ENCODE measurements at places on chromosomes 7 and 10.

- DNase-seq, result no peak
Measured at GRCh38 chr7:11026452-11027359, 53.0 kb downstream of the PHF14 start.

- no peak for DNase-seq
Measured at GRCh38 chr10:128462844-128463243, 336.6 kb upstream of the MKI67 start.

- DNase-seq, result no peak
Measured at GRCh38 chr10:58152673-58153263, 114.9 kb downstream of the IPMK start.

DNA sequence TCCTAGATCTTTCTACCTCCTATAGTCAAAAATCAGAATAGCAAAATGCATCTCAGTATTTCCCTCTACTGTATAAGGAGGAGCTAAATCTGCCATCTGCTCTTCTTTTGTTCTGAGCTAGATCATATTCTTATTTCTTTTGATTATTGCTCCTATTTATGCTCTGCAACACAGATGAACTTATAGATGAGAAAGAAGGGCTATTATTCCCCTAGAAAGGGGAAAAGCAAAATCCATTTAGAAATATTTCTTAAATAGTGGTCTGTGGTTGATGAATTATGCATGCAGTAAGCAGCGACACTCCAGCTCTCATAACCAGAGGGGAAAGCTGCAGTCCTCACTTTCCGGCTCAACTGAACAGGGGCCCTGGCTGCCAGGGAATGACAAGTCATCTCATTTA is 207.3 kb upstream of the SORCS1 start:
- no peak for DNase-seq

GRCh38 chr10:86958901-86959736 is 720 bp downstream of the SNCG start:
- DNase-seq, result no peak

GRCh38 chr10:73931767-73932619 is 21.1 kb downstream of the PLAU start:
- DNase-seq, result no peak

DNA sequence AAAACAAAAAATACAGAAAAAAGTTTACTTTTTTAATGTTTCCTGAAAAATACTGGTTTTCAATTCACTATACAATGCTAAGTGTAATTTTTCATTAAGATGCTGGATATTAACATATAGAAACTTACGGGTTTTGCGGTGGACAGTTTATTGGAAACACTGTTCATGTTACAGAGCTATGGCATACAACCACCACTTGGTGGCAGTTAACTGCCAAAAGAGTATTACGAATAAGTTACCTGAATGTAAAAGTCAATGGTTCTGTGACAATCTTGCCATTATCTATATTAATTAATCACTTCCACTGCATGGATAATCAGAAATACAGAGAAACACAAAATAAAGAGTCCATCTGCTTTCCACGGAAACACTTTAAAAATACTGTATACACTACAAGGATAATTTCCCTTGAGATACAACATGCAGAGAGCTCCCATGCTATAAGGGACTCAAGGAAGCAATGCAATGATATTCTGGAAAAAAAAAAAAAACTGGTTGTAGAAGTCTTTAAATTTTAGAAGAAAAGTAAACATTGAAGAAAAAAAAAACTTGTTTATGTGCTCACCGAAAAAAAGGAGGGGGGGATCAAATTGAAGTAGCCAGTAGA is 97.0 kb downstream of the TPK1 start:
- no peak for DNase-seq

DNA sequence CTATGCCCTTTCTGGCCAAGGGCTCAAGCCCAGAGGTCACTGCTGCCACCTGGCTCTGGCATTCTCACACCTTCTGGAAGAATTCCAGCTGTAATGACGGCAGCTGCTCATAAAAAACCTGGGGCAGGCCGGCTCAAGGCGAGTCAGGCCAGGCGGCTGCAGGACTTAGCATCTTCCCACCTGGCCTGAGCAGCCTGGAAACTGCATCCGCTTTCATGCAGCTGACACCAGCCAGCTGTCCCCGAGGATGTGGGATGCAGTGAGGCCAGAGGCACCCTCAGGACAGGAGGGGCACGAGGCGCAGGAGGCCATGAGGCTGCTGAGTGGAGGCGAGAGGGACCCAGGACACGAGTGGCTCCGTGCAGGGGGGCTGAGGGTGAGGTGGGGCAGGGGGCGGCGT is 47.5 kb upstream of the ADGRA1 start:
- no peak for DNase-seq

DNA sequence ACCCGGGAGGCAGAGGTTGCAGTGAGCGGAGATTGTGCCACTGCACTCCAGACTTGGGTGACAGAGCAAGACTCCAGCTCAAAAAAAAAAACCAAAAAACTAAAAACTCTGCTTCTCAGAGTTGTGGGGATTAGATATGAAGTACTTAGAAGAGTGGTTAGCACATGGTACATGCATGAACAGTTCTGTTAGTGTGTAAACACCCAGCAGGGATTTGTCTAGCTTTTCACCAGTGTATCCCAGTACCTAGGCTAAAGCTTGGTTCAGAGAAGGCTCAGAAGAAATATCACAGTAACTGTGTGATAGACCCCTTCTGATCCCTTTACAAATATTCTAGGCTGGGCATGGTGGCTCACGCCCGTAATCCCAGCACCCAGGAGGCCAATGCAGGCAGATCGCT is 9.5 kb downstream of the PPIA start:
- DNase-seq, result no peak

DNA sequence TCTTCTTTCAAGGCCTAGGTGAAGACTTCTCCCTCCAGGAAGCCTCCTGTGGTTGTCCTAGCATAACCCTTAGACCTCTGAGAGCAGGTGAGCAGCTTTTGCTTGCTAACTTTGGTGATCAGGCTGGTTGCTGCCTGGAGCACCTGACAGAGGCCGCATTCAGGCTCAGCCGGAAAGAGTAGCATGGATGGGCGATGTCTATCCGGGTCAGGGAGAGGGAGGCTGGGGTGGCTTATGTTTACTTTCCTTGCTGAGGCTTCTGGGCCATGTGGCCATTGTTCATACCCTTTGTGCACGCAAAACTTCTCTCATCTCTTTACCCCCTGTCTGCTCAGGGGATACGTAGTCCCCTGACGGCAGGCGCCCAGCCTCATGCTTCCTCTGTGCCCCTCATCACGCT is 27.4 kb upstream of the PCBD1 start:
- no peak for DNase-seq

GRCh38 chr7:87213811-87214210 is 5.7 kb downstream of the TMEM243 start:
- no peak for DNase-seq

- DNase-seq, result no peak
Measured at GRCh38 chr10:51658000-51658399, 41.4 kb downstream of the CSTF2T start.

GRCh38 chr7:102981451-102981850 is 68.7 kb downstream of the LRRC17 start:
- no peak for DNase-seq

DNA sequence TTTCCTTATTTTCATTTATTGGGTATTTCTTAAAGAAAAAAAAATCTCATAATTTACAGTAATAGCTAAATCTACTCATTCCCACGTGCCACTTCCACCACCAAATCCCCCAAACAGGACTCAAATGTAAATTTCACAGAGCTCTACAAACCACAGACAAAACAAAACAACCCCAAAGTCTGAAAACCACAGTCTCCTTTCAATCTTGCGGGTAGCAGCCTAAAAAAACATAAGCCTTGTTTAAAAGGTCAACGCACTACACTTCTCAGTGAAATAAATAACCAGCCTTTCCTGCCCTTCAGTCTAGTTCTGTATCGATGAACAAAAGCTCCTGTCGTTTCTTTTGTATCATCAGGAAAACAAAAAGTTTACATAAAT is 121.8 kb upstream of the AFAP1L2 start:
- DNase-seq, result no peak

- no peak for DNase-seq
Measured at GRCh38 chr10:94178475-94179253, 184.1 kb downstream of the NOC3L start.

GRCh38 chr10:6059506-6059905 is 2.7 kb downstream of the IL2RA start:
- no peak for DNase-seq

DNA sequence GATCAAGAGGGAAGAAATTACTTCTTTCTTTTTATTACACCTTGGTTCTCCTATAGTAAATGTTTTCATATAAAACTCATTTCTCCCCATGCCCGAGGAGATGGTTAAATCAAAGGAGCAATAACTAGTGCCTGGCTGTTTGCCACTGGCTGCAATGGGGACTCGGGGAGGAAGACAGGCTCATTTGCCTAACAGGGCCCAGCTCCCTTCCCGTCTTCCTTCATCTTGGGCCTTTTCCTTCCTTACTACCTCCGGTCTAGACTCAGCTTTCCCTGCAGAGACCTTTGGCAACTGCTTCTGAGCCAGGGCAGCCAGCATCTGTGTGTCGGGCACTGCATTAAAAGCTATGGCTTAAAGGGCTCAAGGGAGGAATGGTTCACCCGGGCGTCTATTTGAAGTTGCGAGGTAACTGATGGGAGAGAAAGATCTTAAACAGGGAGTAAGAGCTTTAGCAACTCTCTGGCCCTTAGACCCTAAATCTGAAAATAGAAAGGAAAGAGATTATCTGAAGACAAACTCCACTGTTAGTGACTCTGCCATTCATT is 63.5 kb downstream of the CALD1 start:
- DNase-seq, result no peak

DNA sequence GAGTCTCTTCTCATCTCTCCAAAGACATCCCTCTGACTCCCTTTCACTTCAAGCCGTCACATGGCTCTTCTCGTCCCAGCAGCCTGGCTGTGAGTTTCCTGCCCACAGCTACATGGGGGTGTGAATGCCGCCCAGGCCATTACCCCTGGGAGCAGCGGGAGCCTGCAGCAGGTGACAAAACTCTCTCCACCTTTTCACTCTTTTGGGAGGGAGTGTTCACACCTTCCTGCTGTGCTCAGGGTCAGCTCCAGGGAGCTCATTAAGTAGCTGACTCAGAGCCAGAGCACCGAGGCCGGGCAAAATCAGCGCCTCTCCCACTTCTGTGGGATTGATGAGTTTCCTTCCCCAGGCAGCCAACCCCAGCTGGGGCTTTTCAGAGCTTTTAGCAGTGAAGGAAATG is 271.3 kb downstream of the TYW1 start:
- DNase-seq, result no peak

GRCh38 chr10:49173201-49173772 is 14.9 kb downstream of the TMEM273 start:
- no peak for DNase-seq

GRCh38 chr10:110544958-110545537 is 22.4 kb upstream of the SMC3 start:
- no peak for DNase-seq

DNA sequence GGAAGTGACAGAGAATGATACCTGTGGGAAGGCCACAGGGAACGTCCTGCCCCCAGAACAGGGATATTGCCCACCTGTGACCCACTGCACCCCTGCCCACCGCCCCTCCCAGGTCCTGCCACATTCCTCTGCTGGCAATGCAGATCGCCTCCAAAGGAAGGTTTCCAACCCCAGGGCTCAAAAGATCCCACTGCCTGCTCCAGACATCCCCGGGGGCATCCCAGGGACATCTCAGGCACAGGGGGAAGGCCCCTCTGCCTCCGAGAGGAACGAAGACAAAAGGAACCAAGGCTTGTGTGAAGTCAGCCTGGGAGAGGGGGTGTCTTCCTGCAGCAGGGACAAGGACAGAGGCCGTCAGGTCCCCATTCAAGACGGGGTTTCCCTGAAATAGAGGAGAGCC is 28.5 kb downstream of the NUDT1 start:
- DNase-seq, result no peak

GRCh38 chr7:20293336-20293735 is 37.4 kb upstream of the ITGB8 start:
- DNase-seq, result no peak

DNA sequence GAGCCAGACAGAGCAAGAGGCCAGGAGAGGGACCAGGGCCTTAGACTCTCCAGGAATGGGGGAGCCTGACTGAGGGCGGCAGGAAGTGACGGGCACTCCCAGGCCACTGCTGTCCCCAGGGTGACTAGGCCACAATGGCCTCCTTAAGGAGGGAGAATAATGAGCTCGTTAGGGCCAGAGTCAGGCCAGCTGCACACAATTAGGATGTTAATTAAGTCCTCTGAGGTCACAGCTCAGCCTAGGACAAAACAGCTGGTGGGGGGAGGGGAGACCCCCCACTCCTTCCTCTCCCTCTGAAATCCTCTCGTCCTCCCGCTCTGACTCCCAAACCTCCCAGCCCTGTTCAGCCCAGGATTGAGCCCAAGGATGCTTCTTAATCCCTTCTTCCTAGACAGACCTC is 143.0 kb downstream of the NEURL1 start:
- DNase-seq, result no peak

- no peak for DNase-seq
Measured at GRCh38 chr10:2476812-2477553, 590.4 kb upstream of the PFKP start.

GRCh38 chr7:30714129-30714528 is 31.9 kb upstream of the CRHR2 start:
- DNase-seq, result no peak

Data from D721Med (cell line).